Dorsolateral prefrontal cortex (tissue), 122 donors: ENCODE measurements at places on chromosomes 5 and 9. TPM values are rescaled to one million over a fixed set of nuclear protein-coding genes. Genes with fewer than 3 reads are reported as not detected.

Gene PCDHGB3
- total RNA-seq: 5.3 TPM

Gene ADRA1B
- 11.4 TPM for total RNA-seq

Gene CCL21
- total RNA-seq: not detected

Gene ZNF618
- 5.1 TPM for total RNA-seq

Gene MLANA
- not detected for total RNA-seq

Gene GRM6
- total RNA-seq: not detected

Gene PCDHB8
- 8.3 TPM for total RNA-seq

Gene DBH
- 1.9 TPM for total RNA-seq

Gene TMC1
- total RNA-seq: 1.8 TPM

Gene POU5F2
- 4.0 TPM for total RNA-seq

Gene FAM153A
- total RNA-seq: 82.5 TPM

Gene OBP2B
- not detected for total RNA-seq

Gene SLC6A18
- total RNA-seq: not detected

Gene ADGRD2
- not detected for total RNA-seq

Gene COL23A1
- total RNA-seq: 7.1 TPM

Gene ABO
- total RNA-seq: 0.58 TPM

Gene SLC45A2
- total RNA-seq: 2.4 TPM

Gene C5orf58
- total RNA-seq: not detected

Gene SFXN1
- total RNA-seq: 42.8 TPM

Gene TEX48
- total RNA-seq: not detected

Gene FOXD4L3
- 3.3 TPM for total RNA-seq

Gene TMEM252
- total RNA-seq: not detected

Gene MRPS27
- 47.1 TPM for total RNA-seq

Gene DAPK1
- 161 TPM for total RNA-seq

Gene ADAMTS2
- total RNA-seq: 10.9 TPM

Gene IL5
- total RNA-seq: not detected
